ENCODE measurements at places on chromosomes 7 and 10.

DNA sequence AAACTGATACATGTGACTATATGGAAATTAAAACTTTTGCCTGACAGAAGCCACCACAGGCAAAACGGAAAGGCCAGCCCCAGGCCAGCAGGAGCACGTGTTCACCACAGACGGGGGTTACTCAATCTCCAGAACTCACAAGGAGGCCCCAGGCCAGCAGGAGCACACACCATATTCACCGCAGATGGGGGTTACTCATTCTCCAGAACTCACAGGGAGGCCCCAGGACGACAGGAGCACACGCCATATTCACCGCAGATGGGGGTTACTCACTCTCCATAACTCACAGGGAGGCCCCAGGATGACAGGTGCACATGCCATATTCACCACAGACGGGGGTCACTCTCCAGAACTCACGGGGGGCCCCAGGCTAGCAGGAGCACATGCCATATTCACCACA lies 61.5 kb downstream of the NKX6-2 start:
- DNase-seq: no peak

- DNase-seq: no peak
These were observed 1.1 kb upstream of the DNAAF5 start for GRCh38 chr7:725223-726005.

GRCh38 chr10:110845756-110846620 lies 25.7 kb upstream of the PDCD4 start:
- no peak for DNase-seq

DNA sequence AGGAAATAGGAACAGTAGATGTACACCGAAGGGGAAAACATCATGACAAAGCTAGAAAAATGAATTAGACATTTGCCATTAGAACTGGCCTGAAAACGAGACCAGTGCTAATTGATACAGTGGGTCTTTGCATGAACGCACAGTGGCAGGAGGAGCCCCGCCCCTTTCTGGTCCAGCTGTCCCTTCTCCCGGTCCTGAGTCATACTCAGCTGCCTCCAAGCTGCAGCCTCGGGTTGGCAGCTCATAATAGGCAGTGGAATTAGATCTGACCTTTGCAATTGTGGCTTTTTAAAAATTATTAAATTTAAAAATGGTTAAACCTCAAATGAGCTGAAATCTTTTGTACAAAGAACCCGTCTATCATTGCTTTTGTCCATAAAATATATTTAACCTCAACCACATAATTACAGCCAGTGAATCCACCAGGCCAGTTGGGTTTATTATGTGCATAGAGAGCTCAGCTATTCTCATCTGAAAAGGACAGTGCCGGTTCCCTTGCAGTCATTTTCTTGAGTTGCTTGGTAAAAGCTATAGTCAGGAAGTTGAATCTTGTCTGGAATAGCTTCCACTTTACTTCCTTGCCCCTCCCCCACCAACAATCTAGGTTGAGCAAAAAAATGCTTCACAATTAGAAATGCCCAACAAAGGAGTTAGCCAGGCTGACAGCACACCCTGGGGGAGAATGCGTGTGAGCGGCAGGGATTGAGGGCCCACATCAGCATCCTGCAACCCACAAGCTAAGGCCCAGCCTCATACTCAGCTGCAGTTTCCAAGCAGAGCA lies 147.1 kb downstream of the BUB3 start:
- no peak for DNase-seq

DNA sequence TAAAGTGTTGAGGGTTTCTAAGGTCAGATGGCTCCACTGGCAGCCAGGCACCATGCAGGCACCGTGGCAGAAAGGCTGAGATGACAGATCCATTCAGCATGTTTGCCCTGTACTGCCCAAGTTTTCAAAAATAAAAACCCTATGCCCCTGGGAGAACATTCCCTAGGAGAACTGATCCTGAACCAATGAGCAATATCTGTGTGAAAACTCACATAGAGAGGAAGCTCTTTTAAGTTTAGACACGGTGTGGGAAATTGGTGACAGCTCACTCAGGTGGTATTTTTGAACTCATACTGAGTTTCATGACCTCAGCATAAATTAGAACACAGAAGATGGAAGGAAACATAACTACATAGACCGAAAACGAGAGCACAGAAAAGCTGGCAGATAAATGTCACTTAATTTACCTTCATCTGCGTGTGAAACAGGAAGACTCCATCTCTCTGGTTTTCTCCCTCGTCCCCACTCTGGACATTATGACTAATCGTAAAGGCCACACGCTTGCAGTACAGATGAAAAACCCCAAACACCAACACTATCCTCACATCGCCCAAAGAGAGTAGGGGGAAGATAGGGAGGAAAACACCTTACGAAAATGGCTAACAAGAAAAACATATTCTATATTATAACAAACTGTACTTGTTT lies 127.8 kb downstream of the ICA1 start:
- no peak for DNase-seq

Measured in DMS79 (cell line).